ENCODE measurements at places on chromosomes 7 and 10. TPM values are rescaled to one million over a fixed set of nuclear protein-coding genes. Genes with fewer than 3 reads are reported as not detected.

The CYP26A1 gene
- not detected for total RNA-seq

The MRPS24 gene
- total RNA-seq: 97.7 TPM

The AS3MT gene
- total RNA-seq: 1.2 TPM

The SKIDA1 gene
- 0.73 TPM for total RNA-seq

The TEX36 gene
- total RNA-seq: not detected

The LIPF gene
- total RNA-seq: not detected

The GBX1 gene
- total RNA-seq: not detected

The TUBAL3 gene
- not detected for total RNA-seq

The CRPPA gene
- 1.1 TPM for total RNA-seq

The SLC26A4 gene
- total RNA-seq: 0.39 TPM
